NCI-H1694 (cell line): ENCODE measurements at places on chromosomes 11 and 22.

- no peak for DNase-seq
Measured at GRCh38 chr11:14058061-14058460, 95.5 kb downstream of the SPON1 start.

DNA sequence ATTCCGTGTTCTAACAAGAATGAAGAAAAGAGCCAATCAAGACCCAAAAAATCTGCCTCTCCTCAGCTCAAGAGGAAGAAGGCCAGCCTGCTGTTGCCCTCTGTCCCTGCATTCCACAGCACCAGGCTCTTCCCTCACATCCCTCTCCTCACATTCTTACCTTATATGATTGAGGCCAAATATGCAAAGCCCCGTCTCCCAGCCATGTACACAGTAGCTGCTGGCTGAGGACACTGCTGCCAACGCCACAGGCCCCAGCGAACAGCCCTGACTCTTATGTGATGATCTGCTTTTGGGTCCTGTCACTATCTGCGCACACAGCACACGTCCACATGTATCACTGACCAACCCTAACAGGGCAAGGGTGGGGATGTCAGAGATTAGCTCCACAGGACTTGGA is 60.2 kb downstream of the MICAL3 start:
- no peak for DNase-seq

- DNase-seq = no peak
Measured at GRCh38 chr11:123166071-123166559, 28.9 kb downstream of the CLMP start.

- no peak for DNase-seq
Measured at GRCh38 chr22:19875061-19875530, 20.4 kb upstream of the GNB1L start.

GRCh38 chr22:17060126-17060525 is 24.7 kb upstream of the IL17RA start:
- DNase-seq = no peak

GRCh38 chr11:103234974-103235373 is 125.7 kb downstream of the DYNC2H1 start:
- no peak for DNase-seq

GRCh38 chr11:117734601-117735024 is 62.4 kb downstream of the DSCAML1 start:
- DNase-seq = no peak

GRCh38 chr11:114959953-114960505 is 281.7 kb downstream of the NXPE2 start:
- no peak for DNase-seq
